ENCODE measurements at places on chromosomes 12 and 14.

DNA sequence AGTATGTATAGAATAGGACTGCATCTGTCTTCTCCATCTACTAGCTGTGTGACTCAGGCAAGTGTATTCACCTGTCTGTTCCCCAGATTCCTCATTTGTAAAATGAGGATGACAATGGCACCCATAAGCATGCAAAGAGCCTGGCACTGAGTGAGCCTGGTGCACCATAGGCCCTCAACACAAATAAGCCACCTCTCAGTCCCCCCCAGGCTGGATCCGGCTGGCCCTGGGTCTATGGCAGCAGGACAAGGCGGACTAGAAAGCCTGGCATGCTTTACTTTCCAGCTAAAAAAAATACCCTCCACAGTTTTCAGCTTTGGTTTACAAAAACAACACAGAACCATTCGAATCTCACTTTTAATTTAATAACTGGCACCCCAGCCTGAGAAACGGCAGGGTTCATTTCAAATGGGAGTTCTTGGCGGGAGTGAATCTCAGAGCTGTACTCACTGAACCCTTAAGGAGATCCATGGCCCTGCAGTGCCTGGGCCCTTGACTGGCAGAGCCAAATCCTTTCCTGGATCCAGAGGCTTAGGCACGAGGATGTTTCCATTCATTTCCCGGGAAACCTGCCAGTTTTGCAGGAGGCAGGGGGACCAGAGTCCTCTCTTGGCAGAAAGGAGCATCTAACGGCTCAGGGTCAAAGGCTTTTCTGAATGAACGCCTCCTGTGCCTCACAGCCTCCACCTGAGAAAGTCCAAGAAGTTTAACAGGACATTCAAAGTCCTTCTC lies 17.7 kb downstream of the SYNE3 start:
- no peak for DNase-seq

- no peak for DNase-seq
These were observed 42.4 kb downstream of the YEATS4 start for GRCh38 chr12:69401940-69402339.

- DNase-seq: no peak
These were observed 84.8 kb downstream of the FIGNL2 start for GRCh38 chr12:51763743-51764142.

- DNase-seq: no peak
These were observed 29.1 kb upstream of the GPR132 start for GRCh38 chr14:105094193-105094907.

DNA sequence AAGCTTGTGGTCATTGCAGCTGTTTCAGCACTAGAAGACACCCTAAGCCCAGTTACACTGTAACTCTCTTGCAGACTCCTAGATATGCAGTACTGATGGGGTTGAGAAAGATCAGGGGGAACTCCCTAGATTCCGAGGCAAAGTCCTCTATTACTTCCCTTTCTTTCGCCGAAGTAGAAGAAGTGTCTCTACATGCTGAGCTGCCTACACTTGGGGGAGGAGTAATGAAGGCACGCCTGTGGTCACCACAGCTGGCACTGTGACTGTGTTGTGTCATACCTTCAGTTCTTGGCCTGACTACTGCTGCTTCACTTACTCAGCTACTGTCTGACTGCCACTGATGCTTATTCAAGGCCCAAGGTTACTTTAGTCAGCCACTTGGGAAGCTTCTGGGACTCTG lies 35.1 kb upstream of the RPL10L start:
- no peak for DNase-seq

DNA sequence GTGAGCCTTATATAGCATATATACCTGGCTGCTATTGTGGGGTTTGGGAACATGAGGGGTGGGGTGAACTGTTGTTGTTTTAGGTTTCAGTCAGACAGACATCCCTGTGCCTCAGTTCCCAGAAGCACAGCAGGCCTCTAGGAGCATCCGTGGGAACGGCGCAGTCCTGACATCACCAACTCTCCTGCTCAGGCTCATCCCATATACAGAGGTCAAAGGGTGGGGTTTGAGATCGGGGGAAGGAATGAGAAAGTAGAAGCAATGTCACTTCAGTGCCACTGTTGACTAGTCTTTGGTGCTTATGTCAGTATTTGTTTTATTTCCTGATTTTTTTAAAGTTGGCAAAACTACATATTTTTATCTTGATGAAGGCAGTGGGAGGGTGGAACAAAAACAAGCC lies 43.1 kb upstream of the A2ML1 start:
- no peak for DNase-seq

- DNase-seq: no peak
These were observed 57.5 kb upstream of the C14orf180 start for GRCh38 chr14:104521816-104522745.

DNA sequence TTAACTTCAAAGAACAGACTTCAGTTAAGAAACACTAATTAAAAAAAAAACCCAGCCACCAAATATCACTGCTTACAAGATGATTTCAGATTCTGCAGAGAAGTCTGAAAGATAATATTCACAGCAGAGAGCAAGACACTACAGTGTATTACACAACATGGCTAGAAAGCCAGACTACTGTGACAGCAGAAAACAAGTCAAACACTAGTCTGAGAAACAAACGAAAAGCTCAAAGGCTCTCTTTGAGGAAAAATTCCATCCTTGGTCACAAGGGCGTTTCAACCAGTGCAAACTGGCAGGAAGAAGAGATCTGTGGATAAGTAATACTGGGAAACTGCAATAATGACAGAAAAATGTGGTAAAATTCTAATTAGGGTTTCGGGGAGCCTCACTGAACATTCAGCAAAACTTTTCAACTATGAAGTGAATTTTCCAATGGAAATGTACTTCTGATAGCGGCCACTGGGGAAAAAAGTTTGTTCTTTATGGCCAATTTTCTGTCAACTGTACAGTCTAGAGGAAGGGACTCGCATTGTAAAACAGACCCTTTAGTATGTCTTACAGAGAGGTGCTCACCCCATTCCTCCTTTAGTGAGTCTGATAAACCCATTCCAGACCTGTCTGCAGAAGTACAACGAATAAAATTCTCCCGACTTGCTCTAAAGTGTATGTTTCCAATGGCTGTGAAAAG lies 50.4 kb downstream of the ACADS start:
- no peak for DNase-seq

DNA sequence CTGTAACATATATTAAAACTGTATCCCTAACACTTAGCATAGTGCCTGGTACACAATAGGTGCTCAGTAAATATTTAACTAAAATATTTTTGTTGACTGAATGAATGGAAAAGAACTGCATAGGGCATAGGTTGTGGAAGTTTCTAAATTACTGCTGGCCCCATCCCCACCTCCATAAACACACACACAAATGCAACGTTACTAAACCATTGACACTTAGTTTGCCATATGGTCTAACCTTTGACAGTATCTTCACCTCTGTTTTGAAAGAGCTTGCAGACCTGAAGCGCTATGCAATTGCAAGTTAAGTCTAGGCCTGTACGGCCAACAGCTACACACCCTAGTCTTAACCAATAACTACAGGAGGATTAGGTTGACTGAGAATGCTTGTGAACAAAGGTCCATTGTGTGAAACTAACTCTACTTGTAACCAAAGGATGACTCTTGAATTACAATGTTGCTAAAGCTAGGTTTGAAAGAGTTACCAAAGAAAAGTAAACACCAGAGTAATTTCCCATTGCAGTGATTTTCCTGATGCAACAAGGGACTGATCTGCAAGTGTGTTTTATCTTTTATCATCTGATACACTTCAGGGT lies 924 bp upstream of the MANSC1 start:
- no peak for DNase-seq

DNA sequence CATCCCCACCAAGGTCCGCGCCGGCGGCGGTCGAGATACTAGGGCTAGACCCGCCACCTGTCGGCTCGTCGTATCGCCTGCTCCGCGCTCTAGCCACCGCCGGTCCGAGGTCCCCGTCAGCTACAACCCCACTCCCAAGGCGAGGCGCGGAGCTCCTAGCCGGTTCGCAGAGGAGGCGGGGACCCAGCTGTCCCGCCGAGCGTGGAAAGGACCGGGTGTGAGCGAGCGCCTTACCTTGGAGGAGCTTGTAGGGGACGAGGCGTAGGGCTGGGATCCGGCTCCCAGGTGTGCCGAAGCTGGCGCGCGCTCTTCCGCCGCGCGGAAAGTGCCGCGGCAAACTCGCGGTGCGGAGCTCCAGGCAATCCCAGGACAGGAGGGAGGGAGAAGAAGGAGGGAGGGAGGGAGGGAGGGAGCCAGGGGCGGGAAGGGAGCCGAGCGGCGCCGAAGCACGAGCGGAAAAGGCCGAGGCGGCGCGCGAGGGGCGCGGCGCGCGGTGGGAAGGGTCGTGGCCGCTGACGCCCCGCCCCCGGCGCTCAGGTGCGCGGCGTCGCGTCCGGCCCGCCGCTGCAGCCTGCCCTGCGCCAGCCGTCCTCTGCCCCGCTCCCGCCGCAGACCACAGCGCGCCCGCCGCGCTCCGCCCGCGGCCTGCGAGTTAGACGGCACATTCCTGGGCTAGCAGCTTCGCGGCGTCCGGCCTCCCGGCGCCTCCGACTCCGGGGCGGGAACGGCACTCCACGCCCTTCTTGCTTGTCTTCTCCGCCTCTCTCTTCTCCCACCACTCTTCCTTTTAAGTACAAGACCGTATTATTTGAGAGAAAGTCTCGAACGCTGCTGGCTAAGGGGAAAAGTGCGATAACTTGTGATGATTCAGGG lies at the start of gene PAWR:
TSS of gene PAWR (minus strand) at position 327 of the 873 bp plus-strand sequence. CDS start 720 bp downstream, outside the sequence.
- DNase-seq: peak; percentile 69

DNA sequence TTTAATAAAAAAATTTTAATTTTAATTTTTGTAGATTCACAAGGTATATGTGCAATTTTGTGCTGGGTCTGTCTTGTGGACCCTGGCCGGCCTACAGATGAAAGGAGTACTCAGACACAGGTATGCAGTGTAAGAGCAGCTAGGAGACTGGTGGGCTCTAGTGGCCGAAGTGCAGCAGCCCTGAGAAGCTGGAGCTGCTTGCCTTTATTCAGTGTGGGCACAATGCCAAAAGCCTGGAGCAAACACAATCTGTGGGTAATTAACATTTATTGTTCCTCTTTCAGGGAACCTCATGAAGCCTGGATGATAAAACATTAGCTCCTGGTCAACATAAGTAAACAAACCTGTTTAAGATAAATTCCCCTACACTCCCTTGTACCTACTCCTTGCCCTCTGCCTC lies 135.7 kb upstream of the SEL1L start:
- DNase-seq: no peak

- DNase-seq: peak; percentile 78
These were observed 100.7 kb downstream of the APAF1 start for GRCh38 chr12:98745578-98746391.

- peak; percentile 85 for DNase-seq
These were observed 56.0 kb downstream of the PLEKHG3 start for GRCh38 chr14:64760146-64760755.

- no peak for DNase-seq
These were observed 14.1 kb downstream of the PLCZ1 start for GRCh38 chr12:18723752-18724151.

DNA sequence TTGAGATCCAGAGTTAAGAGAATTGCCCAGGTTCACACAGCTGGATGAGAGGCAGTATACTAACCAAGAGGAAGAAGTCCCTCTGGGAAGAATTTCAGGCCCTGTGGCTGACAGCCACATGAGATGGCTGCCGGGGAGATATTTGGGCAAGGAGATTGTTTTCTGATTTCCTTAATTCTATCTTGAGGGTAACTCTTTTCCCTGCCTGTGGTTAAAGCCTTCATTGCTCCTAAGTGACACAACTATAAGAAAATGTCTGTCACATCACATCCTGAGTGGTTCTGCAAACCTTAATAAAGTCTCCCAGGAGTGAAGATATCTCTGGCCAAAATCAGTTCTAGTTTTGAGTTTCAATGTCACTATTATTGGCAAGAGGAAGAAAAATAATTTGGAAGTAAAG lies 9.6 kb downstream of the ARHGDIB start:
- DNase-seq: no peak

GRCh38 chr14:104739546-104740516 lies 13.1 kb upstream of the SIVA1 start:
- no peak for DNase-seq

DNA sequence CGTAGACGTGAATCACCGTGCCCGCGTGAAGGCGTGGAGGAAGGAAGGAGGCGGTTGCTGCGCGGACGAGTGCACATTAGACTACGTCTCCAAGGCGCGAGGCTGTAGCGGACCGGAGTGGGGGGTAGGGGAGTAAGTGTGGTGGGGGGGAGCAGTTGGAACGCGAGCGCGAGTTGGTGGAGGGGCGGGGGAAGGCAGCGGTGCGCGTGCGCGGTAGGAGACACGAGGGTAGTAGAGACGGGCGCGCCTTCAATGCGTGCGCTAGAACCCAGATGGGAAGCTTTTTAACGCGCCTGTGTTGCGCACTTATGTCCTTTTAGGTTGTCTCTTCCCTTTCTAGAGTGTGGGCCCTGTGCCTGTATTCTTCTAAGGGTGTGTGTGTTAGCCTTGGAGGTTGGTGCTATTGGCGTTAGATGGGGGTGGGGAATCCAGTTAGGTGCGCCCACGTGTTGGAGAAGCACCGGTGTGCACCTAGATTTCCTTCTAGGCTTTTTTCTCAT lies 604 bp downstream of the EIF4B start:
- peak; percentile 92 for DNase-seq

GRCh38 chr14:104863131-104863862 lies 1.8 kb upstream of the CEP170B start:
- DNase-seq: no peak

GRCh38 chr12:112303004-112303403 lies 79.2 kb downstream of the HECTD4 start:
- DNase-seq: peak; percentile 77

DNA sequence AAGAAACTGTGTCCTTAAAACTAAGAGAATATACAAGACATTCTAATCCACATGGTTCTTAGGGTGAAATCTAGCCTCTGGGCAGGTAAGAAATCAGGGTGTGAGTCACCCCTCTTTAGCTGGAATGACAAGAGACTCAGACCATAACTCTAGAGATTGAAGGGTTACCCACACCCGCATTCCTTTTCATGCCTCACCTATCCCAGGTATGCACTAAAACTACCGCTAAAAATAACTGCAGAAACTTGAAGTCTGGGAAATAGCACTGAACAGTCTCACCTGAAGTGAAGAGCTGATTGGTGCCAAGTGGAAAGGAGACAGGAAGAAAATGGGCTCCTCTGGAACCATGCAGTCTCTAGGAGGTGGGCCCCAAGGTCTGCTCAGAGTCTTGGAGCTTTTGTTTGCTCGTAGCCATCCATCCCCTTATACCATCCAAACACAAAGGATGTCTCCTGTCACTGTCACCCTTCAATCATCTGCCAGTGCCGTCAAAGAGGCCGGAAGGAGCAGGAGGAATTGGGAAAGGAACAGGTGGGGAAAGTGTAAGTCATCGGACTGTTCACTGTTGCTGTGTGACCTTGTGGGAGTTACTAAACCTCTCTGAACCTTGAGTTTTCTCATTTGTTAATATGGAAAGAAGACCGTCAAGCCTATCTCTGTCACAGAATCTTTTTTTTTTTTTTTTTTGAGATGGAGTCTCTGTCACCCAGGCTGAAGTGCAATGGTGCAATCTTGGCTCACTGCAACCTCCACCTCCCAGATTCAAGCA lies 22.4 kb downstream of the DDX47 start:
- no peak for DNase-seq

GRCh38 chr12:71665090-71665463 lies 976 bp downstream of the THAP2 start:
- DNase-seq: no peak
